ENCODE measurements at places on chromosomes 12 and 14.

DNA sequence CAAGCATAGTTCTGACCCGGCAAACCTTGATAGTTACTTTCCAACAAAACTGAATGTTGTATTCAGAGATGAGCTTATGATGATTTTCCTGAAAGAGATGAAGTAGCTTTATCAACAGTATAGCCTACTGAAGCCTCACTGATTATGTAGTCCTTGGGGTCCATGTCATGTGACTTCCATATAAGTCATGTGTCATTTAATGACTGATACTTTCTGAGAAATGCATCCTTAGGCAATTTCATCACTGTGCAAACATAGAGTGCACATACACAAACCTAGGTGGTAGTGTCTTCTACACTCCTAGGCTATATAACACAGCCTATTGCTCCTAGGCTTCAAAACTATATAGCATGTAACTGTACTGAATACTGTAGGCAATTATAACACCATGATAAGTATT is 28.5 kb upstream of the TUBA1C start:
- DNase-seq, result no peak

GRCh38 chr12:42485823-42486222 is 103.7 kb downstream of the PRICKLE1 start:
- no peak for DNase-seq

DNA sequence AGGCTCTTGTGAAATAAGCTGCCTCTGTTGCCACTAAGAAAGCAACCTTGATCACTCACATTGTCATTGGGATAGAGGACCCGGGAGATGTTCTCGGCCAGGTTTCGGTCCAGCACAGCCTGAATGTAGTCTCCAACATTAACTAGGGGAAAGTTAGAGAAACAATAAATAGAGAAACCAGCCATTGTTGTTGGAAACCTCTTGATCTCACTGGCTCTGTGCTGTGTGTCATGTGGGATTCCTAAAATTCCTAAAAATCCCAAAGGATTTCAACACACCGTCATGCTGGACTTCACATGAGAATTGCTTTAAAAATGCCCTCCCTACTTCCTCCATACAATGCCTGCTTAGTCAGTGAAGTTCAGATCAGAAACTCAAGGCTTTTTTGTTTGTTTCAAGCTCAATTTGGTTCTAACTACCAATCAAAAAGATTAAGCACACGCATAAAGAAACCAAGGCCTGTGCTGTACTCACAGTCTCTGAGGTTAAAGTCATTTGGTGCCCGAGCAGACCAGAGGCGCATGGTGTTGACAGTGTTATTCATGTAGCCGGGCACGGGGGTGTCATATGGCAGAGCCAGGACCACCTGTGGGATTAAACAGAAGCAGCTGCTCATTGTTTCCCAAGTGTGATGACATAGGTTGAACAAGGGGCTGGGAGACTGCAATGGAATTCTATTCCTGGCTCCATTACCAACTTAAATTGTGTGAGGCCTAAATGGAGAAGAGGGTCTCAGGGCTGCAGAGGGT is 23.6 kb downstream of the PYGL start:
- DNase-seq, result no peak

GRCh38 chr12:86634456-86635410 is 378.5 kb upstream of the MGAT4C start:
- DNase-seq, result no peak

DNA sequence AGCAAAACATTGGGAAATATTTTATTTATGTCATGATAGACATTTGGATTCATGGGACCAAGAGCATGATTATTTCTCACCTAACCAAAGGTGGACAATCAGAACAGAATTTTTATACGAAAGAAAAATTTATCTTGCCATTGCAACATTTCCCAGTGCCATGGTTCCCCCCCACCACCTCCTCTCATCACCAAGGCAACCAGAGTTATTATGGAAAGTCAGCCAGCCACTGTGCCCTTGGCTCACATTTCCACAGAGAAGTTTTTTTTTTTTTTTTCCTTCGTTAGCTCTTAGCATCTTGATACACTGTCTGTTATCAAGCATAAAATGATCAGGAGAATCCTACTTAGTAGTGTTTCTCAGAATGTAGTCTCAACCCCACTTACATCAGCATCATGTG is 176.4 kb upstream of the TMTC1 start:
- DNase-seq, result no peak

- DNase-seq, result peak; percentile 63
Measured at GRCh38 chr12:12327802-12328201, 22.2 kb downstream of the MANSC1 start.

GRCh38 chr12:110508071-110508586 is 6.0 kb downstream of the RAD9B start:
- no peak for DNase-seq

- DNase-seq, result no peak
Measured at GRCh38 chr12:109557805-109558204, 15.5 kb downstream of the MMAB start.

DNA sequence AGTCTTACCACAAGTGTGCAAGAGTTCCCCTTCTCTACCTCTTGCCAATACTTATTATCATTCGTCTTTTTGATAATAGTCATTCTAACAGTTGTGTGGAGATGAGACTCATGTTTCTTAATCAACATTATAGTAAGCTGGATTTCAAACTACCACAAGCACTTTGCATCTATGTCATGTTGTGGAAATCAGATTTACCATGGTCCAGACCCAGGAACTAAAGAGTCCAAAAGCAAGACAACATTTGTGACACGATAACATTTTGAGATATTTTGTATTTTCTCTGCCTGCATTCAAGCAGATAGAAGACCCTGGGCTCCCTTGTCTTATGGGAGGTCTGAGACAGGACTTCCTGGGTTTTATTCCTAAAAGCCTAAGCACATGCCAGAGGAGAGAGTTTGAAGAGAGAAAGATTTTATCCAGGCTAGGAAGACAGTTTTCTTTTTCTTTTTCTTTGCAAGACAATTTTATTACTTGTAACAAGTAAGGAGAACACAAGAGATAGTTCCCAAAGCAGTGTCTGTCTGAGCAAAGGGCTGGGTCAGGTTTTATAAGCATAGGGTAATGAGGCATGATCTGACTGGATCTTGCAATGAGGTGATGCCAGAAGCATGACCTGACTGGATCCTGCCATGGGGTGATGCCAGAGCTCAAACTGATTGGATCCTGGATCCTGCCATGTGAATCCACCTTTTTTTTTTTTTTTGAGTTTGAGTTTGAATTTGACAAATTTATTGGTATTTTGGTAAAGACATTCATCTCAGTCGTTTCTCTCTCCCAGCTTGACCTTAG is 180.5 kb upstream of the HMGA2 start:
- DNase-seq, result no peak

- DNase-seq, result no peak
Measured at GRCh38 chr12:2959192-2959504, at the start of gene TEAD4. TSS of gene TEAD4 (plus strand) at chr12:2959397.

DNA sequence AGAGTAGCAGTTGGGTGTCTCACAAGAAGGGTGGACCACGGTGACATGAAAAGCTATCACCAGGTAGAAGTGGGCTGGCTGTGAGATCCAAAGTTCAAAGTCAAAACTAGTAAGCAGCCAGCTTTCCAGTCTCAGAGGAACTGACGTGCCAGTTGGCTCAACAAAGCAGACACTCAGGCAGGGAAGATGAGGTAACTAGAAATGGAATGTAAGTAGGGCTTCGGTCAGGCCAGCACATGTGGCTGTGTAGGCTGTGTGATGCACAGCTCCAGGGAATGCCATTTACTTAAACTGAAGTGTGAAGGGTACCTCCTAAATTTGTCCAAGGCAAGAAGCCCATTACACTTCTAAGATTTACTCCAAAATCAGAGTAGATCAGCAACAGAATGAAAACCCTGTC is 43.6 kb downstream of the PTPRR start:
- no peak for DNase-seq

DNA sequence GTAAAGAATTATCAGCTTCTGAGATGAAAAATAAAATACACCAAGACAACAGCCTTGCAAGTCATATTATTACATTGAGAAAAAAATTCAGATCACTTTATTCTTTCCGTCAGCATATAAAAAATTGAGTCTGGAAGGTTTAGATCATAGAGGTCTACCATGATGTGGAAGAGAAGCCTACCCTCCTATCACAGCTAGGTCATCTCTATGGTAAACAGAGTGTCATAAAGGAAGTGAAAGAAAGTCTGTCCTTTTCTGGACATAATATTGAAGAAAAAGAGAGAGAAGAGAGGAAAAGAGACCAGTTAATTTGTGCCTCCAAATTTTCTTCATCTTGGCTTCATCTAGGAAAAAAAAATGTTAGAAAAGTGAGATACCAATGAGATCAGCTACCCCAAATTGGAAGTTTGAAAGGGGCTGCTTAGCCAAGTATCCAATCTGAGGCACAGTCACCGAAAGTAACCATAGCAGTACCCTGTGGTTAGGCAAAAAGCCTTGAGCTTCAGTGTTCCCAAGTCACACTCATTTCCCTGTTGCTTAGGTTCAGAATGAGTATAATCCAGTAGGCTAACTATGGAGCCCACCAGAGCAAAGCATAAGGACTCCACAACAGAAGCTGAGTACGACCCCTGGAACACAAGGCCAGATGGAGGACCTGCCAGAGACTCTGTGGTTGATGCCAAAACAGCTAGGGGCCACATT is 38.1 kb downstream of the DUSP6 start:
- no peak for DNase-seq

DNA sequence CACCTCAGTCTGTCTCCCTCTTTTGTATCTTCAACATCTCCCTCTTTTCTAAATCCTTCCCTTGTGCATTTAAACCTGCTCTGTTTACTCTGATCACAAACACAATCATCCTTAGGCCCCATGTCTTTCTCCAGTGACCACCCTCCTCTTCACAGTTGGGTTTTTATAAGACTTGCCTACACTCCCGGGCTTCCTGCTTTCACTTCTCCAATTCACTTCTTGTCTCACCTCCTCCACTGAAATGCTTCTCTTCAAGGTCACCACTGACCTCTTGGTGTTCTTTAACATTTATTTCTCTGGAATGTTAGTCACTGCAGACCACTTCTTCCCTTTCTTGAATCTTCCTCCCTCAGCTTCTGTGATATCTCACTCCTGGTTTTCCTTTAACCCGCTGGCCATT is 8.7 kb upstream of the SMCO2 start:
- DNase-seq, result no peak

Data from CD4-positive, alpha-beta T cell treated with Interleukin-1 beta for 1 hour (primary cell).